ENCODE measurements at places on chromosomes 5 and 9.

- no peak for DNase-seq
Measured at GRCh38 chr9:77805810-77806209, 157.7 kb upstream of the GNA14 start.

- DNase-seq: no peak
Measured at GRCh38 chr9:23746317-23746716, 79.7 kb downstream of the ELAVL2 start.

- DNase-seq: no peak
Measured at GRCh38 chr9:99712214-99712613, 109.5 kb upstream of the NR4A3 start.

GRCh38 chr9:69168709-69169217 is 5.3 kb upstream of the TJP2 start:
- DNase-seq: peak; percentile 35

DNA sequence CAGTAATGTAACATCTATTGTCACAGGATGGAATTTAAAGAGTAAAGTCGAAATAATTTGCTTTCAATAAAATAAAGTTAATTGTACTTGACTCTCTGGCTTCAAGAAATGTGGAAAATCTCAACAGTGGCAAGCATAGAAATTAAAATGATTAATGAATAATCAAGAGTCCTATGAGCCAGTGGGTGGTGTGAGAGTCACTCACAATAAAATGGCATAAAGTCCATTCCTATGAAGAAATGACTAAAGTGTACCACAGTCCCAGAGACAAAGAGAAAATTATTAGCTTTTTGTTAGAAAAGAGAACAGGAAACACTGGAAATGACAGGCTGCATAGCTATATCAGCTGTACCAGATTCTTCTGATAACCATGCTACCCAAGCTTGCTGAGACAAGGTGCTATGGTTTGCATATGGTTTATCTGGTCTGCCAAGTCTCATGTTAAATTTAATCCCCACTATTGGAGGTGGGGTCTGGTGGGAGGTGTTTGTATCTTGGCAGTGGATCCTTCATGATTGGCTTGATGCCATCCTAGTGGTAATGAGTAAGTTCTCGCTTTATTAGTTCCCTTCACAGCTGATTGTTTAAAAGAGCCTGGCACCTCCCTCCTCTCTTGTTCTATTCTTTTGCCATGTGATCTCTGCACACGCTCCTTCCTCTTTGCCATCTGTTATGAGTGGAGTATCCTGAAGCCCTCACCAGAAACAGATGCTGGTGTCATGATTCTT is 647.7 kb upstream of the ITGA1 start:
- no peak for DNase-seq

GRCh38 chr9:13083366-13083765 is 196.1 kb downstream of the MPDZ start:
- DNase-seq: no peak

DNA sequence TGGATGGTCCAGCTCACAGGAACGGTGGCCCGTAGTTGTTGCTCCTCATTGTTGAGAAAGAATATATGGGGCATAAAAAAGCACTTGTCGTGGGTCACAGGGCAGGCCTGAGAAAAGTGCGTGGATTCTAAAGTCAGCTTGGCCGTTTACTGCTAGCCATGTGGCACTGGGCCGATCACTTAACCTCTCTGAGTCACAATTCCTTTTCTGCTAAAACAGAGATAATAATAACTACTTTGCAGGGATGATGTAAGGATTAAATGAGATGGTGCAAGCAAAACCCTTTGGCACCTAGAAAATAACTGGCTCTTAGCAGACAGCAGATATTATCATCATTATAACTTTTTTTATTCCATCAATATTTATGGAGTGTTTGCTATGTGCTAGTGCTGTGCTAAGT is 579.7 kb downstream of the CCDC171 start:
- DNase-seq: no peak

- DNase-seq: no peak
Measured at GRCh38 chr5:1478271-1479035, 33.2 kb upstream of the SLC6A3 start.

- no peak for DNase-seq
Measured at GRCh38 chr5:143188692-143189091, 214.8 kb downstream of the NR3C1 start.

DNA sequence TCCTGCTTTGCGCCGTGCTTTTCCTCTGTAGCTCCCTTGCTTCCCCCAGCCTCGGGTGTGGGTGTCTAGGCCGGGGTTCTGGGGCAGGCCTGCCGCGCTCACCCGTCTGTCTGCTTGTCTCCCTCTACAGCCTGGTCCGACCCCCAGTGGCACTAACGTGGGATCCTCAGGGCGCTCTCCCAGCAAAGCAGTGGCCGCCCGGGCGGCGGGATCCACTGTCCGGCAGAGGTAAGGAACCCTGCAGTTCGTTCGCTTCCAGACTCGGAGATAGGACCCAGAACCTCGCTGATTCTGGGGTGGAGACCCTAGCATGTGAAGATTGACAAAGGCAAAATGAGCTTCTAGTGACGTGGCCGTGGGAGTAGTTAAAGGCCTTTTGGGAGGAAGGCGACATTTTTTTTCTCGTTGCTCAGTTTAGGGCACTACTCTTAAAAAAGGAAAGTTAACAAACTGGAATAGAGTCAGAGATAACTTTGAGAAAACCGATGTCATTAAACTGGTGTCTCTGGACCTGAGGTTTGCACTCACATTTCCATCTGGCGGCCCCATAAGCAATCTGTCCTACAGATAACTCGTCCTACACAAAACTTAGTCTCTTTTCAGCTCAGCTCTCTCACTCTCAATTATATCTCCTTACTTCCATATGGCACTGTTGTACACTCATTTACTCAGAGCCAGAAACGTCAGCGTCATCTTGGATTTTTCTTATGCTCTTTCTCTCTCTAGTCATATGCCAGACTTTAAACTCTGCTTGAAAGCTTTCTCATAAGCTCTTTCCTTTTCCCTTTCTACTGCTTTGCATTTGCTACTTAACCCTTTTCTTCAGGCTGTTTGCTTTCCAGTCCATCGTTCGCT is 561 bp downstream of the SEC61B start:
- no peak for DNase-seq

DNA sequence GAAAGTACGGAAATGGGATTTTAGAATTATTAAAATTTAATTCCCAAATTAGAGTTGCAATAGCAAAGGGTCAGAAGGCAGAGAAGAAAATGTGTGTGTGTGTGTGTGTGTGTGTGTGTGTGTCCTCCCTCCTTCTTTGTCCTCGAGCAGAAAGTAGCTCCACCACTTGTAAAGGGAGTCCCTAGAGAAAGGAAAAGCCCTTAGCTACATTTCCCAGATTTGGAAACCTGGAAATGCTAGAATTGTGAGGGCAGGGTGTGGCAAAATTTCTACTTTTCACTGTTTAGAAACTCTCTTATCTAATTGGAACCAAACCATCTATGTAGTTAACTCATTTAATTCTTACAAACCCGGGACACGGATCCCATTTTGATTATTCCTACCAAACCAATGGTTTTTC is 33.2 kb upstream of the LIFR start:
- no peak for DNase-seq

GRCh38 chr9:71680189-71680980 is 87.9 kb downstream of the CEMIP2 start:
- no peak for DNase-seq

DNA sequence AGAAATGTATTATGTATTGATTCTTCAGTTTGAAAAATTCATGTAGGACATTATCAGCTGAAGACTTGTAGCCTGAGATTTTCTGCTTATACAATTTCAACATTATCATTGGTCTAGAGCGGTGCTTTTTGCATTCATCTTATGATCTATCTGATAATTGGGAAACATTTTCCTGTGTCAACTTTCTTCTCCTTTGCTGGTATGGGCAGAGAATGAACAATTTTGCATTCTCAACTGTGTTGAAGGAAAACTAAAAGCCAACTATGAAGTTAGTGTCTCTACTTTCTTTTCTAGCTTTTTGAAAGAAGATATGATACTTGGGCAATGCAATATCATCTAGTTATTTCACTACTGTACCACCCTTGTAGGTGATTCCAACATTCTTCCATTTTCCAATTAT is 10.3 kb downstream of the ZFR start:
- no peak for DNase-seq

DNA sequence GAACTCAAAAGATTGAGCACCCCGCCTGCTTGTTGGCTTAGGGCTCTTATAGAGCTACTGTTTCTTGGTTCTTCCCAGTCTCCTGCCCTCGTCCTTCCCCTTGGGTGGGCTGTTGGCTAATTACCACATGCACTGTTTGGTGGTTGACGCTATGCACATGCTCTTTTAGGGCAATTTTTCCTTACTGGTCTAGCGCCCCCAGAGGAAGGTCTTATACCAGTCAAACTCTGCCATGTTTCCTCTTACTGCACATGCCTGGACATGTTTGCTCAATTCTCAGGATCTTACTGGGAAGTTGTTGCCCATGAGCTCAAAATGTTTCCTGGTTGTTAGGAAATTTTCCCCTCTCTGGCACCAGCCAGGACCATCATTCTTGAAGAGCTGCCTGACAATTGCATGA is 101.9 kb downstream of the SLC28A3 start:
- DNase-seq: no peak

DNA sequence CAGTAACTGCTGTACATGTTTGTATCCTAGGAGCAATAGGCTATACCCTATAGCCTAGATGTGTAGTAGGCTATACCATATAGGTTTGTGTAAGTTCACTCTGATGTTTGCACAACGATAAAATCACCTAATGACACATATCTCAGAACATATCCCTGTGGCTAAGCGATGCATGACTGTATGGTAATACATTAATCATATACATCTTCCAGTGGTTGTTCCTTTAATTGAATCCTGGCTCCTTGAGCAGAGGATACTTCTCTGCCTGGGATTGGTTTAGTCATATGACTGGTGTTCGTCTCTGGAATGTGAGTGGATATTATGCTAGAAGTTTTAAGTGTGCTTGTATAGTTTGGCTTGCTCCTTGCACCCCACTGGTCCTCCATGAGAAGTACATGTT is 425.8 kb downstream of the MAN2A1 start:
- DNase-seq: no peak

DNA sequence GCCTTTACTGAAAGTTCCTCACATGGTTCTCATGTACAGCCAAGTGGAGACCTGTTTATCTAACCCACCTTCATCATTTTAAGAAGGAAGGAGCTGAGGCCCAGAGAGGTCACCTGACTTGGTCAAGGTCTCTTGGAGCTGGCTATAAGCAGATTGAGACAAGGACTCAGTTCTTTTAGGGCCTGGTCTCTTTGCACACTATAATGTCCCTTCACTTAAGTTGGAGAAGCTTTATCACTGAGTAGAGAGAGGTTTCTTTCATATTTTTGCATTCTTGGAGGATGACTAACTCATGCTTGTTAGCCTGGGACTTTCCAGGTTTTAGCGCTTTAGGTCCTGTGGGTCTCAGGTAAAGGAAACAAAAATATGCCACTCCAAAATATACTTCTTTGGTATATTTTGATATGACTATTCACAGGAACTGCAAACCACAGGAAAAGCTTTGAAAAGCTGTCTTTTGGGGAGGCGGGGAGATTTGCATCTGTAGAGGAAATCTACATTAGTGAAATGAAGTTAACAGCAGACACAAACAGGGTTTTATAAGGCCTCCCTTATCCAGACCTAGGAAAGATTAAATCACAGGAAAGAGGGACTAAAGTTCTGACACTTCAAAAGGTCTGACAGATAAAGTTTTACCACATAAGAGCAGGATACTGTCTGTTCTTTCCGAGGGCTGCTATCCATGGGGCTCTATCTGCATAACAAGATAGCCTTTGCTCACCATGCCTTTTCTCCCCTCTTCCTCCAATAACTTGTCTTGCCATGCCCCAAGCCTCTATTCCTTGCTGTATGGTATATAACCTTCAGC is 95.8 kb upstream of the ANKRD55 start:
- no peak for DNase-seq

- DNase-seq: no peak
Measured at GRCh38 chr9:5949103-5949699, 58.5 kb downstream of the MLANA start.

DNA sequence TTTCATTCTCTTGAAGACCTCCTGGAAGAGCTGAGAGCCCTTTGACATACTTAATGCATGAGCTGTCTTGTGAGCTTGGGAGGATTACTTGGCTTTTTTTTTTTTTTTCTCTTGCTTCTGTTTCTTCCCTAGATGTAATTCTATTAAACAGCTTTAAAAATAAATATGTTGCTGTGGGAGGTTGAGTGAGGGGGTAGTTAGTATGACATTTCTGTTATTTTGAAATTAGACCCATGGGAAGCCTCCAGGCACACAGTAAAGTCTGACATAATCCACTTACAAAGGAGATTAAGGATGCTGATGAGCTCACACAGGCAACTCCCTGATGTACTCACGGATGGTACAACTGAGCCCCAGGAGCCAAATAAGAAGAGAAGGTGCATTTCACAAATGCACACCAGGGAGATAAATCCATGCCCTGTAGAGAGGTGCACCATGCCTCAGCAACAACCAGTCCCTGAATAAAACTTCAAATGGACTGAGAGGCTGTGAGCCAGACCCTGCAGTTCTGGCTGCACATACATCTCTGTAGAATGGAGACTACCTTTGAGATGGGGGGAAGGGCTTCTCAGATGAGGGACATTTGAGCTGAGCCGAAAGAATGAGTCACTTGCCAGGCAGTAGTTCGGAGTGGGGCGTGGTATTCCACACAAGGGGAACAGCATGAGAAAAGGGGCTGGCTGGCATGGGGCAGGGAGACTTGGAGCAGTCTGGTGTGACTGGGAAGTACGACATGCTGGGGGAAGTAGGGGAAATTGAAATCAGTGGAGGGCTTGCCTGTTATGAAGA is 68.7 kb downstream of the ACTL7B start:
- DNase-seq: no peak

DNA sequence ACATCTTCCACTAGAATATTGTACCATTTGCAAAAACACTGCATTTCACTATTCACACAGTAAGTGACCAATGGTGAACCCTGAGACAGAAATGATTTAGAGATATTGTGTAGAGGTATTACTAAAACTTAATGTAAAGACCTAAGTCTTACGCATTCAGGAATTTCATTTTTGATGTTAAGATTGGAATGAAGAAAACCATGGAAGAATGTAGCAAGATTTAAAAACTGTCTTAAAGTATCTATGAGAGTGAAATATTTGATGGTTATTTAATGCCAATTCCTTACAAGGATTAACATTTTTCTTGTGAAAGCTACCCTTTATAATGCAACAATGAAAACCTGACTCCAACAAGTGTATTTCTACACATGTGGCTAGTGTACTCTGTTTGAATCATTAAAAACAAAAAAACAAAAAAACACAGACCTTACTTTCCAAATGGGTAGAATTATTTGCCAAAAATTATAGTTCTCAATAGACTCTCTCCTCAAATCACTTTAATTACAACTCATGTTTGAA is 172.0 kb downstream of the NNT start:
- no peak for DNase-seq

DNA sequence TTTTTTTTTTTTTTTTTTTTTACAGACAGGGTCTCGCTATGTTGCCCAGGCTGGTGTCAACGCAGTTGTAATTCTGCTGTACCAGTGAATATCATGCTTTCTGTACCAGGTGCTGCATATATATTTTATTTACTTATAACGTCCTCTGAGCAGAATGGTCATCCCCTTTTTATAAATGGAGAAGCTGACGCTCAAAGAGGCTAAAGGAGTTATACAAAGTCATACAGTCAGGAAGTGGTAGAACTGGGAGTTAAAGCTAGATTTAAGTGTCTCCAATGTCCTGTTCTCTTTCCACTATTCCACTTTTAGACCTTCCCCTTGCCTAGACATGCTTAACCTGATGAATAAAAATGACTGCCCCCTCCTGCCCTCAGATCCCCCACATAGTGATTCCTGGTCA is 1.2 kb upstream of the SIL1 start:
- DNase-seq: no peak

- no peak for DNase-seq
Measured at GRCh38 chr5:153659039-153659736, 168.7 kb downstream of the GRIA1 start.

All from GM12891 (cell line).